ENCODE measurements at places on chromosomes 1 and 21.

GRCh38 chr1:207334337-207334736 is 12.9 kb downstream of the CD55 start:
- DNase-seq, result no peak
- no peak overlapping the region for H3K4me3 ChIP-seq
- H3K27me3 ChIP-seq, result no peaks in the 10 kb centered on the region
- no peaks in the 10 kb centered on the region for H3K4me1 ChIP-seq

DNA sequence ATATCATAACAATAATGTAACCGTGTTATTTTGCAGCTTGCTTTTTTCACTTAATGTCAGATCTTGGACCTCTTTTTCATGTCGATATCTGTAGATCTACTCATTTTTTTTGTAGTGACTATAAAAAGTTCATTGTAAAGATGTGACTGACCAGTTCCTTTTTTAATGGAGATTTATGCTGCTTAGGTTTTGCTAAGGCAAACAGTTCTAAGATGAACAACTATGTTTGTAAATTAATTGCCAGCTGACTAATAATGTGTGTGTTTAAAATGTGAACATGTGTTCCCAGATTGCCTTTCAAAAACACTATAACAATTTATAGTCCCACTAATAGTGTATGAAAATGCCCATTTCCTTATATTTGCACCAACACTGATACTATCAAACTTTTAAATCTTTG is 18.1 kb upstream of the EPS8L3 start:
- H3K4me3 ChIP-seq, result no peak overlapping the region
- H3K27ac ChIP-seq, result no peak overlapping the region
- H3K4me1 ChIP-seq, result peaks cover 35% of the 10 kb centered on the region

DNA sequence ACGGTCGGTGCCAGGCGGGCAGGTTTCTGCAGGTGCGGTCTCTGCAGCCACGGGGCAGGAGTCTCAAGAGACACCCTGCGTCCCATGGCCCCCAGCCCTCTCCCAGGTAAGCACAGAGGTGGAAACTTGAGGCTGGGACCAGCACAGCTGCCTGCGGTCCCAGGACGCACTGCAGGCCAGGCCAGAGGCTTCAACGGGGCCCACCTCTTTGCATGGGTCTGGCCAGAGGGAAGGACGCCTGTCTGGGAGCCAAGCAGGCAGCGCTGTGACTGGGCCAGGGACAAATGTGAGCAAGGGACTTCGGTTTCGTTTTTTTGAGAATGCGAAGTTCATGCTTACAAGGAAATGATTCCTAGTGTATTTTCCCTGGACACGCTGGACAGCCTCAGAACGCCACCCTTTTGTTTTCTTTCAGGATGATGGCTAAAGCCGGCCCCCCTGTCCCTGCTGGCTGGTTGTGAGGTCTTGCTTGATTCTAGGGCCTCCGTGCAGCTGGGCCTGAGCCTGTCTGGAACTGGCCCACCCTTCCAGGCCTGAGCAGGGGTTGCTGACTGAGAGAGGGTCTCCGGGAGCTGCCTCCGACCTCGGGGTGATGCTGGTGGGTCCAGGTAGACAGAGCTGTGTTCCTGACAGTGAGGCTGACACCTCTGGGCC is 38.3 kb downstream of the MORN1 start:
- H3K36me3 ChIP-seq, result peaks cover under 1% of the 10 kb centered on the region
- H3K4me3 ChIP-seq, result peak overlapping the region; percentile 32
- no peaks in the 10 kb centered on the region for H3K27me3 ChIP-seq

DNA sequence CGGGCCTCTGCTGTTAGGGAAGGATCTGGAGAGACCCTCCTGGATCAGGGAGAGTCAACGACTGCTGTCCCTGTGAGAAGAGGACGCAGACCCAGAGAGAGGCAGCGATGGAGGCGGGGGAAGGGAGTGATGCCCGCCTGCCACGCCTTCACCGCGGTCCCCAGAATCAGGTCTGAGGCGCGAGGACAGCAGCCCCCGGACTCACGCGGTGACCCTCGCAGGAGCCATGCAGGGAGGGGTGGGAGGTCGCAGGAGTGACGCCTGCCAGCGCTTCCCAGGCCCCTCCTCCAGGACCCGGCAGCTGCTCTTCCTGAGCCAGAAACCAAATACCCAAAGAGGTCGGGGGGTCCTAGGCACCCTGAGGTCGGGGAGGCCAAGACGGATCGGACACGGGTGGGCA is 6.2 kb upstream of the TNFRSF4 start:
- peaks cover 59% of the 10 kb centered on the region for H3K36me3 ChIP-seq
- no peak overlapping the region for H3K4me3 ChIP-seq
- no peaks in the 10 kb centered on the region for H3K27me3 ChIP-seq
- H3K4me1 ChIP-seq, result no peaks in the 10 kb centered on the region

GRCh38 chr21:16476056-16476825 is 746.5 kb downstream of the USP25 start:
- peaks cover 14% of the 10 kb centered on the region for H3K4me1 ChIP-seq
- H3K36me3 ChIP-seq, result no peaks in the 10 kb centered on the region
- H3K27ac ChIP-seq, result no peak overlapping the region
- no peak overlapping the region for H3K4me3 ChIP-seq

- DNase-seq, result no peak
- no peaks in the 10 kb centered on the region for H3K27me3 ChIP-seq
- no peak overlapping the region for H3K4me3 ChIP-seq
- peaks cover 17% of the 10 kb centered on the region for H3K36me3 ChIP-seq
- H3K4me1 ChIP-seq, result no peaks in the 10 kb centered on the region
Observed at GRCh38 chr1:37893673-37894072, 34.3 kb upstream of the MTF1 start.

- H3K27me3 ChIP-seq, result no peaks in the 10 kb centered on the region
- DNase-seq, result no peak
- peaks cover 11% of the 10 kb centered on the region for H3K4me1 ChIP-seq
- H3K4me3 ChIP-seq, result no peak overlapping the region
- peaks cover 39% of the 10 kb centered on the region for H3K36me3 ChIP-seq
Observed at GRCh38 chr1:19375631-19376400, 63.7 kb downstream of the SLC66A1 start.

DNA sequence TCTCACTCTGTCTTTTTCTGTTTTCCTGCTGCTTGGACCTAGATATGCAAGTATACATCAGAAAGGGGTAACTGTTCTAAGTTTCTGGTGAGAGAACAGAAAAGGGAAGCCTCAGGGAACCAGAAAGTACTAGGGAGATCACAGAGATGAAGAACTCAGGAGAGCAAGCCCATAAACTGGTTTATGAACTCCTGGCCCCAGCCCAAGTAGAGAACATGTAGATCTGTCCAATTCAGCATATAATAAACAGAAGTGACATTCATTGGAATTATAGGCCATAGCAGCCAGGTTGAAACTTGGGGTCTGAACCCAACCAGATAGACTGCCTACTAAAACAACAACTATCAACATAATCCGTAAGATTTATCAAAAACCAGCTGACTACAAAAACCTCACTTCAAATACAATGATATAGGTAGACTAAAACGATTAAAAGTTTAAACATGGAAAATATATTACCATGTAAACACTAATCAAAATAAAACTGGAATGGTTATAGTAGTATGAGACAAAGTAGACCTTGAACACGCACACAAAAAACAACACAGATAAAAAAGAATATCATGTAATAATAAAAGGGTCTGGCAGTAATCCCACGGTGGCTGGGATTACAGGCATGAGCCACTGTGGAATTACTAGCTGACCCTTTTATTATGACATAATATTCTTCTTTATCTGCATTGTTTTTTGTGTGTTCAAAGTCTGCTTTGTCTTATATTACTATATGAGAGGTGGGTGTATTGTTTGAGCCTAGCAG is 65.0 kb downstream of the ZSWIM5 start:
- H3K27me3 ChIP-seq, result no peaks in the 10 kb centered on the region
- no peak overlapping the region for H3K4me3 ChIP-seq
- H3K27ac ChIP-seq, result no peak overlapping the region
- H3K36me3 ChIP-seq, result no peaks in the 10 kb centered on the region
- DNase-seq, result no peak

- no peak for DNase-seq
- H3K36me3 ChIP-seq, result no peaks in the 10 kb centered on the region
- no peaks in the 10 kb centered on the region for H3K27me3 ChIP-seq
- no peak overlapping the region for H3K27ac ChIP-seq
- H3K4me3 ChIP-seq, result no peak overlapping the region
Observed at GRCh38 chr21:15355066-15355465, 290.3 kb upstream of the NRIP1 start.

- no peaks in the 10 kb centered on the region for H3K27me3 ChIP-seq
- H3K4me1 ChIP-seq, result peaks cover 42% of the 10 kb centered on the region
- H3K36me3 ChIP-seq, result no peaks in the 10 kb centered on the region
- DNase-seq, result no peak
- H3K4me3 ChIP-seq, result no peak overlapping the region
Observed at GRCh38 chr1:93667642-93668041, 14.0 kb downstream of the BCAR3 start.

GRCh38 chr1:201463071-201463552 is 5.9 kb downstream of the PHLDA3 start:
- H3K36me3 ChIP-seq, result peaks cover 19% of the 10 kb centered on the region
- H3K4me3 ChIP-seq, result no peak overlapping the region
- H3K27ac ChIP-seq, result peak overlapping the region; percentile 97

DNA sequence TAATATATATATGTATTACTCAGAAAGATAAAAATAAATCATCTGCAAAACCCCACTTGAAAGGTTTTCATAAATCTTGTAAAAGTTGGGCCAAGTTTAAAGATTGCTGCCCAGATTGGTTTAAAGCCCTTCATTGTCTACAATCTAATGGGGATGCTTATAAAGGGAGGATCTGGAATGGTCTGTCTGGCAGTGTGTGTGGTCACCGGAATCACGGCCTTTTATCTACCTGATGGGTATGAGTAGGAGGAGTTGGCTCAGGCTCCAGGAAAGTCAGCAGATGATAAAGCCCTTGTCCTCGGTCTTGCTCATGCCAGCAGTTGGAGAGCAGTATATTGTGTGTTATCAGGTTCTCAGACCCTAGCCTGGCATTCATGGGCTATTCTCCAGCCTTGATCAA is 197.7 kb downstream of the ROR1 start:
- DNase-seq, result no peak
- peaks cover 79% of the 10 kb centered on the region for H3K4me1 ChIP-seq
- no peaks in the 10 kb centered on the region for H3K36me3 ChIP-seq
- H3K4me3 ChIP-seq, result no peak overlapping the region
- peak overlapping the region; percentile 57 for H3K27ac ChIP-seq

DNA sequence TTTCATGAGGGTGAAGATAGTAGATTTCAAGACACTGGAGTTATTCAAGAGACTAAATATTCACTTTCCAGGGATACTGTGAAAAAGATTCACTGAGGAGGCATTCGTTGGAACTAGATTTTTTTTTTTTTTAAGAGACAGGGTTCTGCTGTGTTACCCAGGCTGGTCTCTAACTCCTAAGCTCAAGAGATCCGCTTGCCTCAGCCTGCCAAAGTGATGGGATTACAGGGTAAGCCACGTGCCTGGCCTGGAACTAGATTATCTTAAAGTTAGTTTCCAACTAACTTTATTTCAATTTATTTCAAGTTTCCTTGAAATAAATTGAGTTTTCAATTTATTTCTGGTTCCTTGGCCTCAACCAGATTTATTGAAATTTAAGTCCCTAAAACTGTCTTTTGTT is 24.3 kb upstream of the MCL1 start:
- peaks cover 12% of the 10 kb centered on the region for H3K36me3 ChIP-seq
- peaks cover 17% of the 10 kb centered on the region for H3K4me1 ChIP-seq
- no peak for DNase-seq
- H3K4me3 ChIP-seq, result no peak overlapping the region
- no peaks in the 10 kb centered on the region for H3K27me3 ChIP-seq

GRCh38 chr1:20375563-20375962 is 84.9 kb downstream of the VWA5B1 start:
- H3K27ac ChIP-seq, result no peak overlapping the region
- no peaks in the 10 kb centered on the region for H3K36me3 ChIP-seq
- no peak for DNase-seq
- H3K4me1 ChIP-seq, result no peaks in the 10 kb centered on the region
- H3K4me3 ChIP-seq, result no peak overlapping the region

GRCh38 chr1:151681923-151682322 is 34.7 kb downstream of the CELF3 start:
- H3K27me3 ChIP-seq, result no peaks in the 10 kb centered on the region
- H3K36me3 ChIP-seq, result peaks cover 9% of the 10 kb centered on the region
- peaks cover 19% of the 10 kb centered on the region for H3K4me1 ChIP-seq
- no peak for DNase-seq
- H3K27ac ChIP-seq, result peak overlapping the region; percentile 74
- no peak overlapping the region for H3K4me3 ChIP-seq

- H3K4me3 ChIP-seq, result no peak overlapping the region
- H3K36me3 ChIP-seq, result no peaks in the 10 kb centered on the region
- no peaks in the 10 kb centered on the region for H3K27me3 ChIP-seq
- DNase-seq, result no peak
- H3K27ac ChIP-seq, result no peak overlapping the region
Observed at GRCh38 chr1:231369282-231369681, 31.2 kb downstream of the SPRTN start.

GRCh38 chr1:115469703-115470476 is 131.8 kb upstream of the NGF start:
- no peaks in the 10 kb centered on the region for H3K27me3 ChIP-seq
- no peaks in the 10 kb centered on the region for H3K36me3 ChIP-seq
- DNase-seq, result no peak

DNA sequence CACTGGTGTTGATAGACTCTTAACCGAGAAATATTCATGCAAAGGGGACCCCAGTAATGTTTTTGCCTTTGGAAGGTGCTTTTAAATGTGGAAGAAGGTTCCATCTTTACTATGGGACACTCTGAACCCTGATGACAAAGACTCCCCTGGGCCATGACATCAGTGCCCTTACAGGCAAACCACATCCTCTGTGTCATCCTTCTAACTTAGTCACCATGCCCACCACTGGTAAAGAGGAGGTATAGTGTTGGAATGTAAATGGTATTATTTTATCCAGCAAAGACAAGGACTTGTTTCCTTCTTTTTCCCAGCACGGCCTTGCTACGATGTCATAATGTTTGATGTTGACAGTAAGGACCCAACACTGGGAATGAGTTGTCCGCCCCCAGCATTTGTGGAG is 12.6 kb downstream of the METTL13 start:
- no peak overlapping the region for H3K27ac ChIP-seq
- peaks cover 60% of the 10 kb centered on the region for H3K36me3 ChIP-seq
- no peaks in the 10 kb centered on the region for H3K4me1 ChIP-seq
- no peak for DNase-seq

GRCh38 chr1:115123116-115123515 is 33.8 kb upstream of the TSPAN2 start:
- H3K27ac ChIP-seq, result no peak overlapping the region
- H3K4me3 ChIP-seq, result no peak overlapping the region
- no peaks in the 10 kb centered on the region for H3K36me3 ChIP-seq
- H3K27me3 ChIP-seq, result no peaks in the 10 kb centered on the region
- DNase-seq, result no peak

DNA sequence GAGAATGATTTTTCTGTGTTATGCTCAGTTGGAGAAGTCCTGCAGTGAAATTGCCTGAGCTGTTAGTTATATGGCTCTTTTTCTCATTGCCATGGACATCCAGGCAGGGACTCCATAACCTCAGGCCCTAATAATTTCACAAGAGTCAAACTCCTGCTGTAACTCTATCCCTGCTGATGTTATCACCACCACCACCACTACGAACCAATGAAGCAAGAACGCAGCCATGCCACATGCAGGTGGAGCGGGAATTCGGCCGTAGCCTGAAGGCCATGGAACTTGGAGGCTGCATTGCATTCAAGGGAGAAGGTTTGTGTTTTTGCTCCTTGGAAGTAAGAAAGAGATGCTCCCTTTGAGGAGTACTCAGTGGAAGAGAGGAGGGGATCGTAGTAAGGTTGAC is 16.8 kb upstream of the DLGAP3 start:
- H3K4me3 ChIP-seq, result no peak overlapping the region
- no peaks in the 10 kb centered on the region for H3K27me3 ChIP-seq
- no peak for DNase-seq
- no peaks in the 10 kb centered on the region for H3K4me1 ChIP-seq

- no peaks in the 10 kb centered on the region for H3K27me3 ChIP-seq
- H3K4me1 ChIP-seq, result peaks cover 8% of the 10 kb centered on the region
Observed at GRCh38 chr1:21437341-21437640, 2.6 kb upstream of the NBPF3 start.
